ENCODE measurements at places on chromosomes 7 and 10.

GRCh38 chr10:18312374-18313139 lies 172.3 kb downstream of the CACNB2 start:
- DNase-seq = no peak

GRCh38 chr10:22599048-22599561 lies 115.3 kb downstream of the PIP4K2A start:
- DNase-seq = no peak

DNA sequence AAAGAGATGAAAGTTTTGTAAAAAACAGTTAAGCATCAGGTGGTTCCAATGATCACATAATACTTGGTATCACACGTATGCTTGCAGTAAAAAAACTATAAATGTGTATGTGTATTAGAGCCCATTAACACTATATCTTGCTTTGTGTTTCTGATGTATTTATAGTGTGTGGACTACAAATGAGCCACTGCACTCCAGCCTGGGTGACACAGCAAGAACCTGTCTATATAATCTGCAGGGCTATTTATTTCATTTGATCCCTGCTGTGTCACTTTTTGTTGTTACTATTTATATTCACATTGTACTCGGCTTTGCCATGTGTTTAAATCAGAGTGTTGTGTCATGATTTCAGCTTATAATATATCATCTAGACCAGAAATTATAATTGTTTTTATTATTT lies 487.8 kb upstream of the TEX47 start:
- no peak for DNase-seq

DNA sequence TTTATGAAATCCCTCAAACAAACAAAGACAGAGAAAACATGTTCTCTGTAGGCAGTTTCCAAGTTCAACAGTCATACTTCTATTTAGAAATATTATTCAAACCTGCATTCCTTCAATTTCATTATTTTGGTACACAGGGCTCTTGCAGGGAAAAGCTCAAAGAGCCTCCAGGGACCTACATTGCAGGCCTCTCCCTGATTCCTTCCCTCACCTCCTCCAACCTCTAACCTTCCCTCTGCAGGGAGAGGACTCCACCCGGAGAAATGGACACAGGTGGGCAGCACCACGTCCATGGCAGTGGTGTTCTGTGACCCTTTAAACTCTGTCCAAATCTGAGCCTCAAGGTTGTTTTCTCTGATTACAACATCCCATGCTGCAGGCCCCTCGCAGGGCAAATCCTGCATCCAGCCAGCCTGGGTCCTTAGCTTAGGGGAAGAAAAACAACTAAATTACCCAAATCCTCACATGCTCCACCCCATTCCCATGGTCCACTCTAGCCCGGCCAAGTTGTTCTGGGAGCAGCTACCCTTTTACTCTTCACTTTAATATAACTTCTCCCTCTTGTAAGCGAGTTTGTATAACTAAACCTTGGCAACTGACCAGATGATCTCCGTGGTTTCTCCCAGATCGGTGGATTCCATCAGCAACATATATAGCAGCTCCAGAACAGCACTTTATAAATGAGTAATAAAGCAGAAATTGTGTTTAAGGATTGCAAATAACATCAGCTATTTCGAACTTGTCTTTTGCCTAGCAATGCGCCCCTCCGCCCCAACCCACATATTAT lies 129.8 kb downstream of the CUBN start:
- DNase-seq = no peak

- no peak for DNase-seq
These were observed 11.4 kb upstream of the CFAP69 start for GRCh38 chr7:90233569-90233968.

DNA sequence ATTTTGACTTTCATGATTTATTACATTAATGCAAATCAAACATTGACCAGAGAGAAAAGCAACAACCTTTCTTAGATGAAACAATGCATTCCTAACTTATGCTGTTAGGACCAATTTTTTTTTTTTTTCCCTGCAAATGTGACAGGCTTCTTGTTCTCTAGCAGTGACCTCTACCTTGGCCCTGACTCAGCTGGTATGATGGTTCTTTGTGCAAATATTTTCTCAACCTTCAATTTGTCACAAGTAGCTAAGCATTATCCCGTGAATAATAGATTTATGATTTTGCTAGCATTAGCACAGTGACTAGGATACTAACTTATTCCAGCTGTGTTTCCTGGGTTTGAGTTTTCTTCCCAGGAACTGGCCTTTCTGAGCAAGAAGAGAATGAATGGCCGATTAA lies 64.9 kb downstream of the PPP1R9A start:
- DNase-seq = no peak

DNA sequence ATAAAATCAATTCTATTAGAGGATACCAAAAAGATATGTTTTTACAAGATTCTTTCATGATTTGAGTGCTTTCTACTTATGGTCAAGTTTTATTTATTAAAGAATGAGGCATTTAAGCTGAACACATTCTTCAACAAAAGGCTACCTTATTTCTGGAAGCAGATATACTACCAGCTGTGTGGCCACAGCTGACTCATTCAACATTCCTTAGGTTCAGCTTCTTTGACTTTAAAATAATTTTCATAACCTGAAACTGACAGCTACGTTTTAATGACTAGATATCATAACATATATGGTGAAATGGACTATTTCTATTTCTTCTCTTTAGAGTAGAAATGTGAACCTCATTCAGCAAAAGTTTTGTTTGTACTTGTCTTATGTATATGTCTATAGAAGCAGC lies 414.2 kb upstream of the SEMA3C start:
- no peak for DNase-seq

Data from coronary artery (tissue), 2 donors.